ENCODE measurements at places on chromosomes 4 and X.

DNA sequence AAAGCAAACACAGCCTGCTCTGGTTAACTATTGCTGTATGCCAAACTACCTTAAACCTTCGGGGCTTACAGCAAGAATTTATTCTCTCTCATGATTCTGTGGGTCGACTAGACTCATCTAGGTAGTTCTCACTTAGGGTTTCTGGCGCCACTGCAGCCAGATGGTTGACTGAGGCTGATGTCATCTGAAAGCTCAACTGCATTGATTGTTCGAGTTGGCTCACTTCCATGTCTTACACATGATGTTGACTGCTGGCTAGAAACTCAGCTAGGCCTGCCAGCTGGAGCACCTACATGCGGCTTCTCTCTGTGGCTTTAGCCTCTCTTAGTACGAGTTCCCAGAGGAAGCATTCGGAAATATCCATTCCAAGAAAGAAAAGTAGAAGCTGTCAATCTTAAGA is 103.2 kb downstream of the SRPX start:
- DNase-seq = no peak

DNA sequence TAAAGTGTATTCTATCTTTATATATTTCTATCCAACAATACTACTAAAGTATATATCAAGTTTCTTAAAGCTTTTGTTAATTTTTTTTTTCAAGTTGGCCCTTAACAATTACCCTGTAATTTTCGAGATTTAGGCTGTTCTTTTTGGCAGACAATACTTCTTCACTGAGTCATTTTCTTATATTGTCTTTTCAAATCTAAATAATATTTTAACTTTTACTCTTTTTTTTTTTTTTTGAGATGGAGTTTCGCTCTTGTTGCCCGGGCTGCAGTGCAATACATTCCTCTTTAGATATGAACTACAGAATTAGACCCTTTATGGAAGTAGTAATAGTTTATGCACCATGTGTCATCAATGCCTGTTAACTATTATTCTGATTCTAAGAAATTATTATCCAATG is 120.7 kb downstream of the GLRA3 start:
- DNase-seq = no peak

- no peak for DNase-seq
Measured at GRCh38 chr4:39004758-39005157, 27.5 kb downstream of the TMEM156 start.

GRCh38 chr4:144507311-144508101 is 138.4 kb upstream of the HHIP start:
- DNase-seq = no peak

GRCh38 chr4:813900-814299 is 12.0 kb downstream of the CPLX1 start:
- no peak for DNase-seq

- DNase-seq = no peak
Measured at GRCh38 chr4:83075311-83076095, 39.0 kb downstream of the PLAC8 start.

- no peak for DNase-seq
Measured at GRCh38 chr4:153542131-153542530, 76.0 kb downstream of the TMEM131L start.

DNA sequence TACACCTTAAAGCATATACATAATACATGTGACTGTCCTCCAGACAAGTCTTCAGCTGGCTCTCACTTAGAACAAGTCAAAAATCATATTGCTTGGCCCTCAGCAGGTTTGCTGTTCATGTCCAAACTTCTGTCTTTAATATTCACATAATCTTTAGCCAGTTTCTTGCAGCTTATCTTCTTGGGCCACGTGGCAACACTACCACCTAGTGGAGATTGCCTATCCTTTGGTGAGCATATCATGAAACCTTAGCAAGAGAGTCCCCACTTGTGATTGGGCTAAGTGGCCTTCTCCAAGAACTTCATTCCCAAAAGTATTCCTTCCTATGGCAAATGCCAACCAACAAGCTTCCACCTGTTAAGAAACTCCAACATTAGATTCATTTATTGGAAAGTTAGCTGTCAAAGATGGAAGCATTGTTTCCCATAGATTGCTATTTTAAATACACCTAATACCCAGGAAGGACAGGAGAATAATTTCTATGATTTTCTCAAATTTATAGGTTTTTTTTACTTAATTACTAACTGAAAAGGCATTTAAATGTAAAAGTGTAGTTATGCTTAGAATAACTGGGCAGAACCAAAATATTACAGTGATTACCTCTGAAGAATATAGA is 231.9 kb upstream of the INTU start:
- no peak for DNase-seq

DNA sequence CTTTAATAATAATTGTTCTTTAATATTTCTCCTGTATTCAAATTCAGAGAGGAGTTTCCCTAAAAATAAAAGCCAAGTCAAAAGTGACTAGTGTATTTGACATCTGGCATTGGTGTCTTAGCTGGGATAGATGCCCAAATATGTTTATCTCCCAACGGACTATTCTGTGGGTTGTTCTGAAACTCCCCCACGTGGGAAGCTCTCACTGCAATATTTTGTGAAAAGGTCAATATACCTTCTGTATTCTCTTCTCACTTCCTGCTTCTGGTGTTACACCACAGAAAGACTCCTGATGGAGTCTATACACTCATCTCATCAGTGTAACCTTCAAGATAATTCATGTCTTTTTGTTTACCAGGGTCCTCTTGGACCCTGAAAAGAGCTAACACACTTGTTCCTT is 2052.8 kb upstream of the TENM3 start:
- DNase-seq = no peak

GRCh38 chr4:94365304-94365703 is 22.7 kb upstream of the HPGDS start:
- no peak for DNase-seq

- DNase-seq = no peak
Measured at GRCh38 chr4:175277816-175278215, 359.7 kb downstream of the ADAM29 start.

- no peak for DNase-seq
Measured at GRCh38 chrX:45472968-45473367, 272.3 kb upstream of the DIPK2B start.

- DNase-seq = no peak
Measured at GRCh38 chr4:59175617-59176016, 2024.5 kb upstream of the ADGRL3 start.

GRCh38 chr4:152109531-152110509 is 349.0 kb upstream of the GATB start:
- DNase-seq = no peak

DNA sequence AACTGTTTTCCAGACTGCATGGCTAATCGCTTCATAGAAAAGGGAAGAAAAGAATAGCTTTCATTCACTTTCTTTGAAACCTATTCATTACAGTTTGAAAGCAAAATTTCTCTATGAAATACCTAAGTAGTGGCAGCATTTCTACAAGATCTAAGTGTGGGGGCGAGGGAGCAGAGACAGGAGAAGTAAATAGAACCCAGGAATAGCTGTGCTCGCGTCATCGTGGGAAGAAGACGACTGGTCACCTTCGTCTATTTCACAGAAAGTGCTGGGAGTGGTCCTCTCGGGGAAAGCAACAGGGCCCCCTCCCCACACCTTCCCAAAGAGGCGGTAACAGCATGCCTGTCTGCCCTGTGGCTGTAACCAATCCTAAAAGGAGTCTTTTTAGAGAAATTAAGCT is 169.9 kb upstream of the NOCT start:
- DNase-seq = no peak

DNA sequence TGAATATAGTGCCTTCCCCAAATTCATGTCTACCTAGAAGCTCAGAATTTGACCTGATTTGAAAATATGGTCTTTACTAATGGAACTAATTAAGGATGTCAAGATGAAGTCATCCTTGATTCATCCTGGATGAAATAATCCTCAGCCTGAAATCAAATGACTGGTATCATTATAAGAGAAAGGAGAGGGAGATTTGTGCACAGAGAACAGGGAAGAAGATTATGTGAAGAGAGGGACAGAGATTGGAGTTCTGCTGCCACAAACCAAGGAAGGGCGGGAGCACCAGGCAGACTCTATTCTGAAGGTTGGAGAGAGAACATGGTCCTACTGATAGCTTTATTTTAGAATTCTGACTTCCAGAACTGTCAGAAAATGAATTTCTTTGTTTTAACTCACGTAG is 680.9 kb upstream of the AADAT start:
- DNase-seq = no peak

DNA sequence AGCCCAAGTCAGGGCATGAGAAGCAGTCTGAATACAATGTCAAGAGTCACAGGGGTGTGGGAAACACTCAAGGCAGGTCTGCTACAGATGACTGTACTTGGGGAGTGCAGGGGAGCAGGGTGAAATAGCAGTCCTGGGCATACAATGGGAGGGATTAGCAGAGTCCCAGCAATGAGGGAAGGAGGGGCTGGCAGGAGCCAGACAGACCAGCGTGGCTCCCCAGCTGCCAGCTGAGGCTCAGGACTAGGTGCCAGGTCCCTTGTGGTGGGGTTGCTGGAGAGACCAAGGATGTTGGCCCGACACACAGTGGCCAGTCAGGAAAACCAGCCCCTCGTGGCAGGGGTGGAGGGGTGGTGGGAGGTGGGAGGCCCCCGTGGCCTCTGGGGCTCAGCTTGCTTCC is 86.6 kb downstream of the RTL5 start:
- no peak for DNase-seq

GRCh38 chrX:93695981-93696380 is 22.0 kb downstream of the FAM133A start:
- DNase-seq = no peak

GRCh38 chrX:107628662-107629539 is 591 bp downstream of the PRPS1 start:
- peak; percentile 61 for DNase-seq

DNA sequence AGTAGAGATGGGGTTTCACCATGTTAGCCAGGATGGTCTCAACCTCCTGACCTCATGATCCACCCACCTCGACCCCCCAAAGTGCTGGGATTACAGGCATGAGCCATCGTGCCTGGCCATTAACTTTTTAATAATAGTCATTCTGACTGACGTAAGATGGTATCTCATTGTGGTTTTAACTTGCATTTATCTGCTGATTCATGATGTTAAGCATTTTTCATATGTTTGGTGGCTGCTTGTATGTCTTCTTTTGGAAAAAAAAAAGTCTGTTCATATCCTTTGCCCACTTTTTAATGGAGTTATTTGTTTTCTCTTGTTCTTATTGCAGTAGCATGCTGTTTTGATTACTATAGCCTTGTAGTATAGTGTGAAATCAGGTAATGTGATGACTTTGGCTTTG is 45.8 kb downstream of the ANXA10 start:
- DNase-seq = no peak

GRCh38 chr4:40046311-40046980 is 10.2 kb upstream of the N4BP2 start:
- no peak for DNase-seq

DNA sequence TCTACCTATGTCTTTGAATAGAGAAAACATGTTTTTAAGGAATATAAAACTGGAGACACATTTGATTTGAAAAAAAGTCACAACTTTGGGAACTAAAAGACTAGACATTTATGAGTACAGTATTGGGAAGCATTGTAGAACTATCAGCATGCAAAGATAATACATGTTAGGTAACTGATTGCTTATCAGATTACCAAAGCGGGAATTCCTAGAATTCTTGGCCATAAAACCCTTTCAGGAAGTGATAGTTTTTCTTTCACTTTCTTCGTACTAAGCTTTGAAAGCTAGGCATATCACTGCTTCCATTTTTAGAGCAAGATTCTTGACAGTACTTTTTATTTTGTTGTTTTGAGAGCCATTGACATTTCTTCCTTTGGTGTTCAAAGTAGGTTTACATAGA is 646.6 kb upstream of the PITX2 start:
- no peak for DNase-seq

DNA sequence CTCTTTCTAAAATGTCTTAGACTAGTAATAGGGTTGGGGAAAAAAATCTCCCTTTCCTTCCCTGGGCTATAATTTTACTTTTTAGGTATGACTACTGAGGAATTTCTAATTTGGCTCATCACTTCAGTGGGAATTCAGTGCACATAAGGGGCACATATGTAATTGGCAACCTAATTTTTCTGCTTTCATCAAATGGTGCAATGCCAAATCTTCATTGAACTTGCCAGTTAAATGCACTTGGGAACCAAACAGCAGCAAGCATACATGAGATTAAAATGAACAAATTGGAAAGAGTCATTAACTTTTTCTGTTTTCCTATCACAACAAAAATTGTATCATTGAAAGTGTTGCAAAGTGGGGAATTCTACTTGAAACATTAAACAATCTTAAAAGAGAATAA is 2.9 kb upstream of the CCSER1 start:
- DNase-seq = no peak

- DNase-seq = no peak
Measured at GRCh38 chrX:132732236-132732635, 226.2 kb downstream of the HS6ST2 start.

DNA sequence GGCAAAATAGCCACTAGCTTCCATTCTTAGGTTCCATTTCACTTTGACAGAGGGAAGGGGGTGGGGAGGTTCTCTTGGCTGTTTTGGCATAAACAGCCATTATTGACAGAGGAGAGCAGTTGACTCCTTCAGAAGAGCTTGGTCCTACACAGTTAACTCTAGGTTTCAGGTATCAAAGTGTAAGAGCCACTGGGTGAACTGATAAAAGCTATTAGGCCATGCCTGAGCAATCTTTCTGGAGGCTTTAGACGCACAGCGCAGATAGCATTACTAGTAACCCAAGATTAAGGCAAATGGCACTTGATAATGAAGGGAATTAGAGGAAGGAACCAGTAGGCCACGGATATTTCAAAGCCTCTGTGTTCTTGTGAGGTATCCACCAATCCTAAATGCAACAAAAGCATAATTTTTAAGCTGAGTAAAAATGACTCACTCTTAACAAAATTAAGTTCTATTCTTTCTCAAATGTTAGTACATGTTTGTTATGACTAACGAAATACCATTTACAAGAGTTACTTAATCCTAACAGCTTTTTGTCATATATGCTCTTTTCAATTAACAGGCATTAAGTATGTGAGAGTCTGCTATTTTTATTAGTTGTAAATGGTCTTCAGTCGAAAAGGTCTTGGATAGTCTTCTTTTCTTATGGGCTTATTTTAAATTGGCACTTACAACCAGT is 53.6 kb downstream of the SLC7A11 start:
- no peak for DNase-seq

GRCh38 chr4:55078987-55079386 is 46.4 kb downstream of the KDR start:
- DNase-seq = no peak

DNA sequence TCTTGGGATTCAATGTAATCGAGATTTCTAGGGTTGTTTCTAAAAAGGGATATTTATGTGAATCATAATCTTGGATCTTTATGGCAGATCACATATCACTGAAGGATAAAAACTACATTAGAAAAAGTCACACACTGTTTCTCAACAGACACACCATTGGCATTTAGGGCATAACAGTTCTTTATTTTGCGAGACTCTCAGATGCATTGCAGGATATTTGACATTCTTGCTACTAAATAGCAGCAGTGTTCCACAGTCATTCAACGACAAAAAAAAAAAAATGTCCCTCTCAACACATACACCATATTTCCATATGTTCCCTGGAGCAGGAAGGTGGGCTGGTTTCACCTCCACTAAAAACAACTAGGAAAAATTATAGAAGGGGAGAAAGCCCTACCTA is 243.4 kb upstream of the PCDH18 start:
- DNase-seq = no peak

All from T-helper 1 cell (primary cell).